Endothelial cell (in vitro differentiated cells): ENCODE measurements at places on chromosomes 3 and 15. TPM values are rescaled to one million over a fixed set of nuclear protein-coding genes. Genes with fewer than 3 reads are reported as not detected.

DNA sequence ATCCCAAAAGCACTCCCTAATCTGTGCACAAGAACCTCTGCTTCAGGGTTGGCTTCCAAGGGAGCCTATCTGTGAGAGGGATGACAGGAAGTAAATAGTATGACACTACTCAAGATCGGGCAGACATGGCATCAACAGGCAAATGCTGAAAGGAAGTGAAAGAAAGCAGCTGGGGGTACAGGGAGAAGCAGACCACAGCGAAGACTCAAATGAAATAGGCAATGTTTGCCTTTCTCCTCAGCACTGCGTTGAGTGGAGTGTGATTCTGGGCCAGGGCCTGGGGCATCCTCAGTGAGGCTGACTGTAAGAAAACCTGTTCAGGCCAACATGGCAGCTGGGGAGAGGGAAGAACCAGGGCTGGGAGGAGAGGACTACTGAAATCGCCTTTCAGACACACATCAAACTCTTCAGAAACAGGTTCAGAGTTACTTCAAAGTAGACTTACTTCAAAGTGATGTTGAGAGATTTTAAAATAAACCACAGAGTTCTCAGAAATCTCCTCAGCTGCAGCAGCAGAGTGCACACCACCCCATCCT lies 96.6 kb downstream of the SLC9A9 start:
- DNase-seq, result no peak

GRCh38 chr3:158668506-158668905 lies 3.9 kb downstream of the LXN start:
- no peak for DNase-seq

- no peak for DNase-seq
Measured at GRCh38 chr3:162538491-162538890, 1041.9 kb downstream of the OTOL1 start.

The ADCY5 gene
- total RNA-seq, result 1.0 TPM

The RAB6B gene
- total RNA-seq, result 3.9 TPM

The TMEM43 gene
- 31.9 TPM for total RNA-seq
